ENCODE measurements at places on chromosomes 3 and 15.

- DNase-seq = no peak
Observed at GRCh38 chr15:32682977-32683630, 34.7 kb upstream of the GREM1 start.

- no peak for DNase-seq
Observed at GRCh38 chr3:31924610-31925270, 56.3 kb downstream of the OSBPL10 start.

- DNase-seq = no peak
Observed at GRCh38 chr3:55094676-55095075, 166.8 kb upstream of the LRTM1 start.

DNA sequence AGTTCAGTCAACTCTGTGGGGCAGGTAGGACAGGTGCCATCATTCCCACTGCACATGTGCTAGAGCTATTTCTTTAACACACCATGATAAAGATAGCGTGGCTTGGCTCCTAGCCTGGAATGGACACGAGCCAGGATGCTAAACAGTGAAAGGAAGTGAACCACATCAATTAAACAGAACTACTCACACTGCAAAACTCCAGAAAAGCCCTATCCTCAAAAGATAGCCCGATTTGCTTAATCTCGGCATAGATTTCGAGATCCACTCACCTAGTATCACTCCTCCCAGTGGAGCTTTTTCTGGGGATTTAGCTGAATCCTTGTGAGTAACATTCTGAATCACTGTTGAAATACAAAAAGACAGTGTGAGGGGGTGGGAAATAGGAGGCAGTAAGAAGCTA is 118.0 kb downstream of the ABI3BP start:
- DNase-seq = peak; percentile 60

GRCh38 chr3:46717447-46718231 is at the start of gene PRSS50:
TSS of gene PRSS50 (minus strand) at chr3:46717869. CDS start at chr3:46717824, 45 bp downstream.
- DNase-seq = no peak

DNA sequence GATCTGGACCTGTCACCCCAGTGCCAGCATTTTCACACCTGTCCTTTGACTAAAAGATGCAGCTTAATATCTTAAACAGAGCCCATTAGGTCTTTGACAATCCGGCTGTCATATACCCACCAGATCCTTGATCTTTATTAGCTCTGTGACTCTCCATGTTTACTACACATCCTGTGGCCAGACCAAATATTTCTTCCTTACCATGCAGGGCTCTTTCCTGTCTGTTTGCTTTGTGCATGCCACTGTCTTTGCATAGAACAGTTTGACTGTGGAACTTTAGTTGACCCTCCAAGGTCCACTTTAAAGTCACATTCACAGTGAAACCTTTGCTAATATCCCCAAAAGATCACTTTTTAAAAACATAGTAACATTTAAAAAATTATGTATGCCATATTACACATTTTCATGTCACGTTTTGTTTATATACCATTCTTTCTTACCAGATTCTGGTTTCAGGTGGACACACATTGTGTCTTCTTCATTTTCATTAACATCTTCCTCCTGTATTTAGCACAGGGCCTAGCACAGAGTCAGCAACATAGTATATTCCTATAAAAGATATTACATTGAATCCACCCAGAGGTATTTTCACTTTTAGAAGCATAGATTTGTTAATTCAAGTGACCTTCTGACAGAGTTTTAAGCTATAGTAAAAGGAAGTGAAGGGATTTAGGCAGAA is 95.8 kb downstream of the RAP2B start:
- DNase-seq = no peak

DNA sequence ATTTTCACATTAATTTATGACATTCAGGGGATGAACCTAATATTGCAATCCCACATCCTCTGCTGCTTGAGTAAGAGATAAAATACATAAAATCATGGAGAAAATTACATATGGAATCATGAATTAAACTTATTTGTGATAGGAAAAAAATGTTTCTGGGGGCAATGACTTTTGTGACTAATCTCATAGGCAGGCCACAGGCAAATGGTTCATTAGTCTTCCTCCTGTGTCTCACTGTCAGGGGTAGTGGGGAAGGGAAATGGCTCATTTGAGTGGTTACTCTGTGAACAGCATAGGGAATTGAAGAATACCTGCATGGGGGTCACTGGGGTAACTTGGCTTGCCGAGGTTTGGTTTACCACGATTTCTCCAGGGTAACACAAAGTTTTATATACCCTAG is 72.0 kb downstream of the TFG start:
- no peak for DNase-seq

DNA sequence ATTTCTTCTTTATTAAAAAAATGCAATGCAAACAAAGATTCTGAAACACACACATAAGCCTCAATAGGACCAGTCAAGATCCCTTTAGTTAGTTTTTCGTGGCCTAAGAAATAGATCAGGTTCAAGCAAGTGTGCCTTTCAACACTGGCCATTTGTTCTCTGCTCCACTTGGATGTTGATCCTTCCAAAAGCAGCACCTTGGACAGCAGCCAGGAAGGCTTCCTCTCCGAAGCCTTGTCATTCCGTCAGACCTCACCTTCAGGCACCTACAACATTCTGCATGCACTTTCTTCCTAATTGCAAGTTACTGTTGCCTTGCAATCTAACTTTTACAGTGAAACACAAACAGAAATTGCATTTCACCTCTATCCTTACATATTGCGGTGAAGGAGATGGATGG is 155.9 kb upstream of the FEZF2 start:
- DNase-seq = peak; percentile 26

DNA sequence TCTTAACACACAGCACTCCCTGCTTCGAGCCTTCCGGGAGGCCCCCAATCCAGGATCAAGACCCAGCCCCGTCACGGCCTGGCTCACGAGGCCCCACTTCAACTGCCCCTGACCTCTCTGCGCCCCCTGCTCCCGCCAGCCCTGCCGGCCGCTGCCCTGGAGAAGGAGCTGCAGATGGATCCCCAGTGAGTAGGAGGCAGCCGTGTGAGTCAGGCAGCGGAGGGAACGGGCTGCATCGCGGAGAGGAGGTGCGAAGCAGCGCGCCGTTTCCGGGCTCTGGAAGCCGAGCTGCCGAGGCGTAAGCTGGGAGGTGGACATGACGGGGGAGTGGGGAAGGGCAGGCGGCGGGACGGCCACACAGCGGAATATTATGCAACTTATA is 133.4 kb downstream of the TPRA1 start:
- DNase-seq = peak; percentile 13

DNA sequence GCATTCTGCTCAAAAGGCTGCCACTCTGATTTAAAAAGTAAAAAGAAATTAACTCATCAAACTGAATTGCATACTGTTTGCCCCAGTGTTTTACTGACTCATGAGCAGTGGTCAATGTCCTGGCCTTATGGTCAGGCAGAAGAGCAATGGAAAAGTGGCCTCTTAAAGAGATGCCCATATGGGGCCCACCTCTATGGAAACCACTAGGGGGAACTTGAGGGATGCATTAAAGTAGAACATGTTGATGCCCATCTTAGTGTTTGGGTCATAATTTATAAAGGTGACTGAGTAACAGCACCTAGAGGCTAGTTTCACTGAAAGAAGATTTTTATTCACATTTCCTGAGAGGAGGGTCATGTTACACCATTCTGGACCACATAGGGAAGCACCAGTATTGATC is 66.5 kb upstream of the RNU6-1 start:
- DNase-seq = no peak

- DNase-seq = no peak
Observed at GRCh38 chr3:177758126-177758525, 560.8 kb upstream of the TBL1XR1 start.

GRCh38 chr3:174218016-174218415 is 641.1 kb upstream of the NAALADL2 start:
- DNase-seq = no peak

DNA sequence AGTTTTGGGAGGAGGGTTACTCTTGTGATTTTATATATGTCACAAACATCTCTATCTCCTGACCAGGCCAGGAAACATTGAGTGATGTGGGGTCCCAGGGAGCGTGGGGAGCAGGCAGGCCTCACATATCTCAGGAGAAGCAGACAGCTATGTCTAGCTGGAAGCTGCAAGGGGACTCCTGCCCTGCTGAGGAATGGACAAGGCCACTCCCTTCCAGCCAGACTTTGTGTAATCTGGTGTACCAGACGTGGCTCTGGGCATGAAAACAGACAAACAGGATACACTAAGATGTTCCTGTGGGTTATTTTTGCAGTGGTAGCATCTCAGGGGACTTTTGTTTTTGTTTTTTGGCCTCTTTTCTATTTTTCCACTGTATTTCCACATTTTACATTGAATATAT is 23.2 kb downstream of the CYP8B1 start:
- no peak for DNase-seq

GRCh38 chr3:85433319-85433718 is 474.5 kb downstream of the CADM2 start:
- no peak for DNase-seq

DNA sequence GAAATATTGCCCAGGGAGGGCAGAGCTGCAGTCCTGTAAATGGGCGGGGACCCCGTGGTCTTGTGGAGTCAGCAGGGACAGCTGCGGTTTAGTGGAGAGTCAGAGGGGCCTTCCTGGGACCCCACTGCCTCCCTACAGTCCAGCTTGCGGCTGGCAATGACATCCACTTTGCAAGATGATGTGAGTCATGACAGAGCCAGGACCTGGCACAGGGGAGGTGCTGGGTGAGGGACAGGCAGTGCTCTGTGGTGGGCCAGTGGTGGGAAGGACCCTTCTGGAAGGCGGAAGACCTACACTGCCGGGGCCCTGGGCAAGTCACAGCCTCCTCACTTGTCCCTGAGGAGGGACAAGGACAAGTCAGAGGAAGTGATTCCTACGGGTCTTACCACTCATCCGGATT is 17.8 kb downstream of the APBA2 start:
- DNase-seq = no peak

- no peak for DNase-seq
Observed at GRCh38 chr3:146468671-146469149, 651 bp downstream of the PLSCR2 start.

GRCh38 chr3:197711973-197712707 is 24.6 kb downstream of the RUBCN start:
- DNase-seq = peak; percentile 87

- DNase-seq = no peak
Observed at GRCh38 chr3:42226470-42227425, 39.2 kb downstream of the CCK start.

DNA sequence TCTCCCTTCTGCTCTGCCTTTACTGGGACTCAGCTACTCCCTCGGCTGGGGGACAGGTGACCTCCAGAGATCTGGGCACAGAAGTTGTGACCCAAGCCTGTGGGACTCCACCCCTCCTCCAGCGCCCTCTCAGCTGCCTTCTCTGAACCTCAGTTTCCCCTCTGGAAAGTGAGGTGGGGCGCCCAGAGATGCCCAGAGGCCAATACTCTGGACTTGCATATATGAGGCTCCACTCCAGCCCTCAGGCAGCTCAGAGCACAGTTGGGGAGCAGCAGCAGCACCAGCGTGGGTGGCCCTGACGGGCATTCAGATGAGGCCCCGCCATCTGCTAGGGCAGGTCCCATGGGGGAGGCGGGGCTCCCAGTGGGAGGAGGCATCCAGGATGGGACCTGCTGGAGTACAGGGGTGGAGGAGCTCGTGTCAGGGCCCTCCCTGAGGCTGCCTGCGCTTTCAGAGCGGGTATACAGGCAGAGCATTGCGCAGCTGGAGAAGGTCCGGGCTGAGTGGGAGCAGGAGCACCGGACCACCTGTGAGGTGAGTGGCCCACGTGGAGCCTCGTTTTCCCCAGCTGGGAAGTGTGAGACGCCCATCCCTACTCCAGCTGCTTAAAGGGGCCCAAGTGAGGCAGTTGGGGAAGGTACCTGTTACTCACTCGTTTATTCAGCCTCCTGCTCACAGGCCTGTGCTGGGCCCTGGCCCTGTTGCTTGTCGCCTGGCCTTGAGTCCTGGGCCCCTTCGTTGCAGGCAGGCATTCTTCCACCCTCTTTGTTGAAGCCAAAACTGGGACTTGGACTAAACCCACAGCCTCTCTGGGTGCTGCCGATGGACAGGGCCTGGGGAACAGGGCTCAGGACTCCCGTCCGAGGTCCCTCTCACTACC is 35.4 kb downstream of the PSTPIP1 start:
- peak; percentile 28 for DNase-seq

- DNase-seq = no peak
Observed at GRCh38 chr3:32641356-32641755, 43.6 kb upstream of the CNOT10 start.

GRCh38 chr3:73604451-73604850 is 20.3 kb downstream of the PDZRN3 start:
- DNase-seq = no peak

DNA sequence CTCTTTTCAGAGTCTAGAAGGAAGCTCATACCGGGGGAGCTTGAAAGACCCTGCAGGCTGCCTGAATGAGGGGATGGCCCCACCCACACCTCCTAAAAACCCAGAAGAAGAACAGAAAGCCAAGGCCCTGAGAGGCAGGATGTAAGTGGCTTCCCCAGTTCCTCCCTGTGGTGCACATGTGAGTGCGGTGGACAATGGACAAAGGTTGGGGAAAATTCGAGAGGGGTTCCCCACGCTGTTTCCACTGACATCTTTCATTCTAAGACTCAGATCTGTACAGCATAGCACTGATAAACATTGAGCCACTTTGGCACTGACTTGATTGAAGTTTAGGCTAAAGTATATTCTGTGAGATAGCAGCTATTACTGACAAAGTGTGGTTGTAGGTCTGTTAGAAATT is 79.5 kb upstream of the UMPS start:
- no peak for DNase-seq

DNA sequence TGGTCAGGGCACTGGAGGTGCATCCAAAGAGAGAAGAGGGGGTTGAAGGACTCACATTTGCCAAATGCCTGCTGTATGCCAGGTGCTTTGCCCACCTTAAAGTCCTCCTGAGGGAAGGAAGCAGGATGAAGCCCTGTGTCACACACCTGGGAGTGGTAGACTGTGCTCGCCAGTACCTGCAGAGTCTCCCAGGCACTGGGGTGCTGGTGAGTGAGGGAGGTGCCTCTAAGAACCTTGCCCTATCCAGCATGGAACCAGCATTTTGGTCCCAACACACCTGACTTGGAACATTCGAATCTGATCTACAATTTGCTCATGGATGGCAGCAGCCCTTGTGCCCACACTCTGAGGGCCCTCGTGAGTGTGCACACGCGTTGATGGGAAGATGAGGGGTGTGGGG is 76.7 kb downstream of the SEC22A start:
- no peak for DNase-seq

DNA sequence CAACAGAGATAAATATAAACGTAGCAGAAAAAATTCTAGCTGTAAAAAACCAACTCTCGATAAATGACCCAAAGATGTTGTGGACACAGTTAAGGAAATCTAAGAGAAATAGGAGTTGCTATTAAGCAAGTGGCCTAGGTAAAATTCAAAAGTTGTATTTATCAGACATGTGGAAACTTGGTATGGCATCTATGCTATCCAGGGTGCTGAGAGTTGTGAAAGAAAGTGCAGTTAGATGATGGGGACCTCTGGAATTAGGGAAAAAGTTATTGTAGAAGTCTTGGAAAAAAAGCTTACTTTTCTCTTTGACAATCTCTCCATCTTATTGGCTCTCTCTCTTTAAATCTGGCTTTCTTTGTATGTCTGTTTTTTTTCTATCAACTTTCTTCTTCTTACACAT is 1090.9 kb downstream of the TBL1XR1 start:
- DNase-seq = no peak

GRCh38 chr15:50017522-50017921 is 101.5 kb downstream of the ATP8B4 start:
- DNase-seq = no peak

Data from transverse colon (tissue), 4 donors.